A673 (cell line): ENCODE measurements at places on chromosomes 1 and 21.
A peak's percentile ranks its signal among the peaks of the same experiment; 100 is the strongest.

- no peak for DNase-seq
Observed at GRCh38 chr1:209672705-209673630, 2.2 kb upstream of the G0S2 start.

GRCh38 chr1:169711469-169712308 is at the start of gene SELL:
TSS of gene SELL (minus strand) at chr1:169711620. CDS start at chr1:169711498, 122 bp downstream.
- peak; percentile 79 for DNase-seq

- peak; percentile 49 for DNase-seq
Observed at GRCh38 chr1:43933386-43934100, at the start of gene ARTN. TSS of gene ARTN (plus strand) at chr1:43933801. CDS start at chr1:43935657, 1,856 bp downstream.

DNA sequence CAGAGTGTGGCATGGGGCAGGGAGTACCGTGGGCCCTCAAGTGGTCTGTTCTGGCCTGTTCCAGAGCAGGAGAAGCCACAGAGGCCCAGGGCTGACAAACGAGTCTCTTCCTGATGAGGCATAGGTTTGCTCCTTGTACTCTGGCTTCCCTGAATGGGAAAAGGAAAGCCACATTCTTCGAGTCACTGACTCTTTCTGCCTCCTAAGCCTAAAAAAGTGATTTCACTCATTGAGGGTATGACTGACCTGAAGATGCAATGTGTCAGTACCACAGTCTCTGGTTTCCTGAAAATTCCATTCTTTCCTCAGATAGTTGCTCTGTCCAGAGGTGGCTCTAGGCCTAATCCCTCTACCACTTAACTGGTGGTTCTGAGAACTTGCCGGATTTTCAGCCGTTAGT is 92.3 kb downstream of the KCNN3 start:
- no peak for DNase-seq

DNA sequence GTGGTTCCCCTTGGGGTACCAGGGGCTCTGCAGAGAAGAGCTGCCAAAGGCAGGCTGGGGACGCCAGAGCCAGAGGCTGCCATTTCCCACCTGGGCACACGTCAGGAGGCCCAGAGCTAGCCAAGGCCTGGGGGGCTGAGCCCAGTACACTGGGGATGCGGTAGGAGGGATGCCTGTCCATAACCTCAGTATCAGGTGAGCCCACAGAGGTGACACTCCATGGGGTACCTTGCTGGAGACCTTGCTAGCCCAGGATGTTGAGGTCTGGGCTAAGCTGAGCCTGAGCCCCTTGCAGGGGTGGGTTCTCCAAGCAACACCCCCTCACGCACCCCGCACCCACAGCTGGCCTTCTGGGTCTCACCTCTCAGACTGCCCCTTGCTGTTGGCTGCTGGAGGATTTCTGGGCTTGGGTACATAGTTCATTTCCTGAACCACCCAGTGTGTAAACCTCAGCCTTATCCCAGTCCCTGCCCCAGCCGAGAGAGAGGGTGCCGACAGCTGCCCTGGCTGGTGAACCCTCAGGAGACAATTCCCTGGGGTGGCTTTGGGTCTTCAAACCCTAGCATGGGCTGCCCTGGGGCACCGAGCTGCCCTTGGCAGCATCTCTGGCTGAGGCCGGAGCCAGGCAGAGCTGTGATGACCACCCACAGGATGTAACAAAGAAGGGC is 92.5 kb upstream of the VAMP3 start:
- no peak for DNase-seq

DNA sequence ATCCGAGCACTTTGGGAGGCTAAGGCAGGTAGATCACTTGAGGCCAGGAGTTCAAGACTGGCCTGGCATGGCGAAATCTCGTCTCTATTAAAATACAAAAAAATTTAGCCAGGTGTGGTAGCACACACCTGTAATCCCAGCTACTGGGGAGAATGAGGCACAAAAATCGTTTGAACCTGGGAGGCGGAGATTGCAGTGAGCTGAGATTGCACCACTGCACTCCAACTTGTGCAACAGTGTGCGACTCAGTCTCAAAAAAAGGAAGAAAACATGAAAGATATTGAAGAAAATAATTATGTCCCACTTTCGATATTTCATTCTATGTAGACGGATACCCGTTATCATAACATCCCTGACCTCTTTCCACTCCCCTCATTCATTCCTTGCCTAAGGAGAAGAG is 19.2 kb downstream of the TUT4 start:
- no peak for DNase-seq
